ENCODE measurements at places on chromosomes 12 and 14.

- no peak for DNase-seq
Measured at GRCh38 chr12:128245905-128246304, 21.1 kb upstream of the TMEM132C start.

GRCh38 chr14:105093038-105093430 is 27.8 kb upstream of the GPR132 start:
- no peak for DNase-seq

DNA sequence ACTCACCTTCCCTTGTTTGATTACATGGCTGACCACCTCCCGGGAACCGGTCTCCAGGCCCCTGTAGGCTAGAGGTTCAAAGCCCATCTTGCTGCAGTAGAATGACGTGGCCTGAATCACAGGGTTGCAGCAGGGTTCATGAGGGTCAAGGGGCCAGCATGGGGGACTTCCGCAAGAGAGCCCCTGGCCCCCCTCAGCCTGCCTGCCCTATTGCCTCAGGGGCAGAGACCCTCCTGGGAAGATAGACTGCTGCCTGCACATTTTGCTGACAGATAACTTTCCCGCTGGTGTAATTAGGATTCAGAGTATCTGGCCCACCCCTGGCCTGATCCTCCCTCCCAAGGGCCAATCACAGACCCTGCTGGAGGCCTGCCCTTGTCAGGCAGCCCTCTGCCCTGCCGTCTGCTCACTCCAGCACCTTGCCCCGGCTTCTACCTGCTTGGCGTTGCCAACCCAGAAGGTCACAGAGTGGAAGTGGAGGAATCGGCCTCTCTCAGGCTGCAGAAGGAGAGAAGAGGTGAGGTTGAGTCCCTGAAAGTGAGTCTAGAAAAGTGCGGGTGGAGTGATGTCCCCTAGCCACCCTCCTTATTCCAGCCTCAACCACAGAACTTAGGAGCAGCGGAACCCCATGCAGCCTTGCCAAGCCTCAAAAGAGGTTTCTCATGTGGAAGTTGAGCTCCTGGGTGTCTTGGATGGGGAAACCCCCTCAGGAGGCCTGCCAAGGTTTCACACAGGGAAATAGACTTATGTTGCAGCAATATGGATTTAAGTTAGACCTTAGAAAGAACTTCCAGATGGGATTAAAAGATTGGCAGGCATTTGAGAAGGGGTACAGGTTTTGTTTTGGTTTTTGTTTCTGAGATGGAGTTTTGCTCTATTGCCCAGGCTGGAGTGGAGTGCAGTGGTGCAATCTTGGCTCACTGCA is 1.1 kb downstream of the HPD start:
- DNase-seq = no peak

DNA sequence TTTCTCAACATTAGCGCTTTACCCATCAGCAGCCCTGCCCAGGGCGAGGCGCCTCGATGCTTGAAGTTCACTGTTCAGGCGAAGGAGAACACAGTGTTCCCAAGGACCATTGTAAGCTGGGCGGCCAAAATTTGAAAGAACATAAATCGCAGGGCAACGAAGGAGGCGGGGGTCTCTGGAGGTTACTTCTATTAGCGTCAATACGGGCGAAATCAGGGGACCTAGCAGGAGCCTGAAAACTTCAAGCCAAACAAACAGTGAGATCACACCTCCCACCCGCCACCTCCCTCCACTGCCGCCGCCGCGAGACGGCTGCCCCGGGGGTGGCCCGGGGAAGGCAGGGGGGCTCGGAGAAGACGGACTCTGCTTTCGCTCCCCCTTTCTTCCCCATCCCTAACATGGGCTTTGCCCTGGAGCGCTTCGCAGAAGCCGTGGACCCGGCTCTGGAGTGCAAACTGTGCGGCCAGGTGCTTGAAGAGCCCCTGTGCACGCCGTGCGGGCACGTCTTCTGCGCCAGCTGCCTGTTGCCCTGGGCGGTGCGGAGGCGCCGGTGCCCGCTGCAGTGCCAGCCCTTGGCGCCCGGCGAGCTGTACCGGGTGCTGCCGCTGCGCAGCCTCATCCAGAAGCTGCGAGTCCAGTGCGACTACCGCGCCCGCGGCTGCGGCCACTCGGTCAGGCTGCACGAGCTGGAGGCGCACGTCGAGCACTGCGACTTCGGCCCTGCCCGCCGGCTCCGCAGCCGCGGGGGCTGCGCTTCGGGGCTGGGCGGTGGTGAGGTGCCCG is at the start of gene PDZRN4:
TSS of gene PDZRN4 (plus strand) at position 263 of the 783 bp plus-strand sequence.
- peak; percentile 68 for DNase-seq

GRCh38 chr12:76030341-76031080 is 1.1 kb downstream of the PHLDA1 start:
- peak; percentile 29 for DNase-seq

DNA sequence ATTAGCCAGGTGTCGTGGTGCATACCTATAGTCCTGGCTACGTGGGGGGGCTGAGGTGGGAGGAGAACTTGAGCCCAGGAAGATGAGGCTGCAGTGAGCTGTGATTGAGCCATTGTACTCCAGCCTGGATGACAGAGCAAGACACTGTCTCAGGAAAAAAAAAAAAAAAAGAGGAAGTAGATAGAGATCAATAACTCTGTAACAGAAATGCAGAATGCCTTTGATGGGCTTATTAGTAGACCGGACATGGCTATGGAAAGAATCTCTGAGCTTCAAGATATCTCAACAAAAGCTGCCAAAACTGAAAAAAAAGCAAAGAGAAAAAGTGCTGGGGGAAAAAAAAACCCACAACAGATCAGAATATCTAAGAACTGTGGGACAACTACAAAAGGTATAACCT is 37.5 kb downstream of the GPR68 start:
- no peak for DNase-seq

- DNase-seq = no peak
Measured at GRCh38 chr14:104721505-104722431, 2.3 kb upstream of the ADSS1 start.

DNA sequence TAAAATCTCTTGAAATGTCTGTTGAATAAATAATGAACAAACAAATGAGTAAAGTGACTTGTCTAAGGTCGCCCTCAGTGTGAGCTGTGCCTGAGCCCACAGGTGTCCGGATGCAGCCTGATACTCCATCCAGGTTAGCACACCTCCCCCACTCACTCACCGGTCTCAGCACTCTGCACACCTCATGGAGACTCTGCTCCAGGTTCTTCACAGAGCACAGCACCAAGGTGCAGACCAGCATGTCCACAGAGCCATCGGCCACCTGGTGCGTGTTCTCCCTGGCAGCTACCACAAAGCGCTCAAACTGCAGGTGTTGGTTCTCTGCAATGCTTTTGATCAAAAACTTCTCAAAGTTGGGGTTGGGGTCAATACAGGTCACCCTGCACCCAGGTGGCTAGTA is 4.1 kb upstream of the KRT7 start:
- no peak for DNase-seq

DNA sequence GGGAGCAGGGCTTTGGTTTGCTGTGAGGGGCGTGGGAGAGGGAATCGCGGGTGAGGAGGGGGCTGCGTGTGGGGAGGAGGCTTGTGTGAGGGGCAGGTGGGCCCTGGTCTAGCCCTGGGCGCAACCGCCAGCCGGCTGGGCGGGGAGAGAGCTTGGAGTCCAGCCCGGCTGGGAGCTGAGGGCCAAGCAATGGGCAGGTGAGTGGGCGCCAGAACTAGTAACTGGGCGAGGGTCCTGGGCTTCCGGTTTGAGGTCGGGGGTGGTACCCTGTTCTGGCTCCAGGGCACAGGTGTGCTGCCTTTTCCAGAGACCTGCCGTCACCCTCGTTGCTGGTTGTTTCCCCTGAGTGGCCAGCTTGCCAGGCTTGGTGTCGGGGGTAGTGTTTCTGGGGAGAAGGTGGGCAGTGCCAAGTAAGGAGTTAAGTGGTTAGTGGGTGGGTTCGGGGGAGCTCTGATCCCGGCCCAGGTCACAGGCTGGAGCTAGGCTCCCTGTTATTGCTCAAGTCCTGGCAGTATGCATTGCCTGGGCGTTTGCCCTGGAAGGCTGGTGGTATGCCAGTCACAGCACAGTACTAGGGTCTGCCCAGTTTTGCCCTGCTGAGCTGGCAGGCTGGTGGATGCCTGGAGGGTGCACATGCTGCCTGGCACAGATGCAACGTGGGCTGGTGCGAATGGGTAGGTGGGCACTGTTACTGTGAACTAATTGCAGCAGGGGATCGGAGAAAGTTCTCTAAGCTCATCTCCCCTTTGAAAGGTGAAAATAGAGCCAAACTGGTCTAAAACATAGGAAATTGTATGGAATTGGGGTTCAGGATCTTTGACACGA is 683 bp downstream of the CIPC start:
- DNase-seq = no peak

- DNase-seq = no peak
Measured at GRCh38 chr12:131883521-131883900, 10.9 kb upstream of the ULK1 start.

DNA sequence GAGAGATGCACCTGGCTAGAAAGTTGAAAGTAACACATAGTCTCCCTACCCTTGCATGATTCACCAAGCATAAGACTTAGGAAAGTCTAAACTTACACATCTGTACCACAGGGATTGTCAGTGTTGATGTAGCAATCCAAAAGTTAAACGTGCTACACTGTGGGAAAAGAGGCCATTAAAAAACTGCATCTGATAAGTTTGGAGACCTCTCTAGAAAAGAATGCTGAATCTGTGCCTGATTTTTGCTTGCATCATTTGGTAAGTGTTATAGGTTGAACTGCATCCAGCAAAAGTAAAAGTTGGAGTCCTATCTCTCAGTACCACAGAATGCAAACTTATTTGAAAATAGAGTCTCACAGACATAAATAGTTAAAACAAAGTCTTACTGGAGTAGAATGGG is 126.6 kb downstream of the SLC6A15 start:
- DNase-seq = no peak

DNA sequence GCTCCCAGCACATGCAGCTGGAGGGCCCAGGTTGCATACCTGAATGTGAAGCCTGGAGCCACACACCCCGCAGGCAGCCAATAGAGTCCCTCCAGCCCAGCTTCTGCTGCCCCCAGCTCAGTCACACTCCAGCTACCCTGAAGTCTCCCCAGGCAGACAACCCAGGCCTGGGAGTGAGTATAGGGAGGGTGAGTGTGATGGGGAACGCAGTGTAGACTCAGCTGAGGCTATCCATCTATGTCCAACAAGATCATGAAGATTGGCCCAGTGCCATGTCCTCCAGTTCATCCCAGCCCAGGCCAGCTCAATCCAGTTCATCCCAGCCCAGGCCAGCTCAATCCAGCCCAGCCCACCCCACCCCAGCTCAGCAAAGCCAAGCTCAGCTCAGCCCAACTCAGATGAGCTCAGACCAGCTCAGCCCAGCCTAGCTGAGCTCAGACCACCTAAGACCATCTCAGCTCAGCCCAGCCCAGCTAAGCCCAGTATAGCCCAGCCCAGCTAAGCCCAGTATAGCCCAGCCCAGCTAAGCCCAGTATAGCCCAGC is 330.4 kb downstream of the TMEM121 start:
- no peak for DNase-seq

DNA sequence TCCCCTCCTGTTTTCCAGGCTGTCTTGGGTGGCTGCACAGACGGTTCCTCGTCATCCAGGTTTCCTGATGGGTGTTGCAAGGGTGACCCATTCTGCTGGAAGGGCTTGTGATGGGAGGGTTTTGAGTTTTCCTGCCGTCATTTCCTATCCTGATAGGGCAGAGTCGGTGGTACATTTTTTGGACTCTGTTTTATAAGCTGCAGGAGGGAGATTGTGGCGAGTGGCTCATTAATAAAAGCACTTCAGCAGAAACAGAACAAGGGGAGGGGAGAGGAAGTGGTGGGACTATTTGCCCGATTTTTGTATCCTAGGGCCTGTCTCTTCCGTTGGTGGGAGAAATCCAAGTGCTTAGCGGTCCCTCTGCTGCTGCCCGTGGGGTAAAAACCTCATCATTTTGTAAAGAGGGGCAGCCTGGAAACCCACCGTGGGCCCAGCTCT is 40.0 kb downstream of the TSPAN9 start:
- DNase-seq = no peak

- no peak for DNase-seq
Measured at GRCh38 chr14:74591899-74592298, 20.1 kb downstream of the LTBP2 start.

GRCh38 chr12:54282949-54283593 is 2.5 kb downstream of the HNRNPA1 start:
- no peak for DNase-seq

DNA sequence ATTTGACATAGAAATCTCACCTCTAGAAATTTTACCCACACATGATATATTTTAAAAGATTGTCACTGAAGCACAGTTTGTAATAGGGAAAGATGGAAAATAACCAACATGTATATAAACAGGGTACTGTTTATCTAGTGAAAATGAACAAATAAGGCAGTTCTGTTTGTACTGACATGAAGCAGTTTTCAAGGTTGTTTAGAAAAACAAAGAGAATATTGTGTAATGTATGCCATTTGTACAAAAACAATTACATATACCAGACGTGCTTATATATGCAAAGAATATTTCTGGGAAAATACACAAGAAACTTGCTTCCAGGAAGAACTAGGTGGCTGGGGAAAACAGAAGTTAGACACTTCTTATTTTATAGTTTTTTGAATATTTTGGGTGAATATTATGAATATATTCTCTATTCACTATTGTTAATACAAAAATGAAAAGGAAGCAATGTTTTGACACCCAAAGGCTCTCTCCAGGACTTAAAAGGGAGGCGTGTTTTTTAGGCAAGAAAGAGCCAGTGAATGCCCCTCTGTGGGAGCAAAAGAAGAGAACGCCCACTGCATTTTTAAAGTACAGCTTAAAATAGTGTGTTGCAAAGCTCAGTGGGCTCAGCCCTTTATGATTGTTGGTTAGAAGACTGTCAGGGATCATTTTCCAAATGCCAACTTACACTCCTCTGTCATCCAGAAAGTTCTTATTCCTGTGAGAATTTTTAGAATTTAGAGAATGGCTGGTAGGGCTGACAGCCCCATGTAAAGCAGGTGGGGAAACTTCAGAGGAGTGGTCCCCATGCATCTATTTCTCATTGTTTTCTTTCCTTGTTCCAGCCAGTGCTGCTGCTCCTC is 59.6 kb upstream of the FERMT2 start:
- no peak for DNase-seq

GRCh38 chr14:76293923-76294322 is 82.0 kb upstream of the ESRRB start:
- no peak for DNase-seq

GRCh38 chr14:81301813-81302212 is 81.1 kb upstream of the GTF2A1 start:
- no peak for DNase-seq

DNA sequence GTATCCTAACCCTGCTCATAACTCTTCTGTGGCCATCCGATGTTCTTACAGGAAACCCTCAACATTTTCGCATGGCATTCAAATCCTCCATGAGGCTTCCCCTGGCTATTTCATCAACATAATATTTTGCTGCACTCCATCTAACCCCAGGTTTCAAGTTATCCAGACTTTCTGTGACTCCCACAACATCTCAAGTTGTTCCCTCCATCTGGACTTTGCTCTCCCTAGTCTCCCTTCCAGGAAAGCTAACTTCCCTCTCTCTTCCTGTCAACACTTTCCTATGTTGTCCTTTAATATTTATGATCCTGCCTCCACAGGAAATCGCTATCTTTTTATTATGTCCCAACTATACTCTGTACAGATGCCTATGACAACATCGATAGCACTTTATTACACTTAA is 146.1 kb downstream of the METTL25 start:
- no peak for DNase-seq

- no peak for DNase-seq
Measured at GRCh38 chr14:30180219-30180618, 252.6 kb upstream of the PRKD1 start.

GRCh38 chr14:78446807-78447206 is 276.6 kb downstream of the NRXN3 start:
- no peak for DNase-seq

Data from NCI-H1930 (cell line).